ENCODE measurements at places on chromosomes 1 and 21.

DNA sequence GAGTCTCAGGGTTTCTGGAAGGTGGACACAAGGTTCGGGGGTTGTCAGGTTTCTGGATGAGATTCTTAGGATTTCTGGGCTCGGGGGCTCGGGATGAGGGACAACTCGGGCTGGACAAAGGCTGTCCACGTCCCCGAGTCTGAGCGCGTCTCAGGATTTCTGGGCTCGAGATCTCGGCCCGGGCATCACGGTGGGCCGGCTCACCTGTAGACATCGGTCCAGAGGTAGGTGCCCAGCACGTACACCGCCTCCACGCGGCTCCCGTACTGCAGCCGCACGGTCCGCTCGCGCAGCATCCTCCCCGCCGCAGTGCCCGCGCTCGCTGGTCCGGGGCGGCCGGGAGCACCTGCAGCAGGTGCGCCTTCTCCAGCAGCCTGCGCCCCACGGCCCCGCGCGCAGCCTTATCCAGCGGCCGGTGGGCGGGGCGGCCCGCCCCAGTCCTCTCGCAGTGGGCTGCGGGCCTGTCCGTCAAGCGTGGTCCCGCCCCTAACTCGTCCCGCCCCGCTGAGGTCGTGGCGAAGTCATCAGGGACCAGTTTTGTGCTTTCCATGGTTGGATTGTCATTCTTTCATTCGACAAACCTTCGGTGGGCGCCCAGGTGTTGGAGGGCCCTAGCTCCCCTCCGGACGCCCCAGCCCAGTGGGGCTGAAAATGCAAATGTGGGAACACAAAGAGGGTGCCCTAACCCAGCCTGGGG lies at the start of gene PADI2:
Gene PADI2, minus strand, starts transcription at position 376 of the 697 bp plus-strand sequence. Its CDS starts 80 bp downstream, at position 296.
- no peak for DNase-seq

DNA sequence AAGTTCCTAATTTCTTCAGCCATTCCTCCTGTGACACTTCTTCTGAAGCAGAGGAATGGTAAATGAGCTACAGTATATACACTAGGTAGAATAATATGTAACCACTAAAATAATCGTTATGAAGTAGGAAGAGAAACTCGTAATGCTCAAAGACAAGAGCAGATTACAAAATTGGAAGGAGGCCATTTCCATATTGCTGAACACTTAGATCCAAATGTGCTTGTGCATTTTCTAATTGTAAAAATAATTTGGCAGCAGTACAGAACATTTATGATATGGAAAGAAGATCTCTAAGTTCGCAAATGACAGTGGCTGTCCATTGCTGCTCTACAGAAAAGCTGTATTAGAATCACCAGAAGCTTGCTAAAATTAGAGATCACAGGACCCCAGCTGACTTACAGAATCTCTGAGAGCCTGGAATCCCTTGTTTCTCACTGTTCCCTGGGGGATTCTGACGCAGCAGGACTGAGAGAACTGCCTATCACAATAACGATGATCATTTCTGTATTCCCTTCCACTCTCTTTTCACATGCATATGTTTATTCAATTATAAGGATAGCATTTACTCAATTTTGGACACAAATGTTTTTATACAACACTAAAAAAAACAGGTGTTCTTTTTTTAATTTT lies 242.1 kb downstream of the OMA1 start:
- DNase-seq: no peak

- DNase-seq: no peak
Observed at GRCh38 chr1:162672622-162673260, 40.5 kb downstream of the DDR2 start.

GRCh38 chr1:206541236-206541833 lies 34.0 kb downstream of the RASSF5 start:
- no peak for DNase-seq

DNA sequence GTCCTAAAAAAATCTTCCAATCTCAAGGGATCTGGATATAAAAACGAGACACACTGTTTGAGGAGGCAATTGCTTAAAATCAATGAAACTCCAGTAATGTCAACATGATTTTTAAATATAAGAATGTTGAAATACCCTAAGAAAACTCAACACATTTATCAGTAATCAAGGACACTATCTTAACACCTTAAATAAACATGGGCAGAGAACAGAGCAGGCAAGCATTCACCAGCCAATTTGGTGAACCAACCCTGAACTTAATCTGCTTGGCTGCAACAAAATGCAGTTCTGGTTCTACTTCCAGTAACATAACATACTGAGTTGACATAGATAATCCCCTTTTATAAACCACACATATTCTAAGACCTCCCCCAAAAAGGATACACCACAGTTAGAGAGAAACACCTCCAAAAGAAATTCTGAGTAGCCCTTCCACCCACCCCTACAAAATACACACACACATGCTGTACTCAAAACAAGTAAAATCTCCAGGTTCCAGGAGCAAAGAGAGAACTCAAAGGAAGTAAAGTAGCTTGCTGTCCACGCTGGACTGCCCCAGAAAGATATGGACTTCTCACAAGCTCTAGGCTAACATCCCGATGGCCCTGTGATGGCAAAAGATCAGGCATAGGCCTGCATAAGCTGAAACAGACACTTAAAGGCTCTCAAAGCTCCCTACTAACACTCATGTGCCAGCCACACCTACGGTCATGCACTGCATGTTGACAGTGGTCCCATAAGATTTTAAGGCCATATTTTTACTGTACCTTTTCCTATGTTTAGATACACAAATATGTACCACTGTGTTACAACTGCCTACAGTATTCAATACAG lies 30.5 kb downstream of the TP53BP2 start:
- DNase-seq: no peak

DNA sequence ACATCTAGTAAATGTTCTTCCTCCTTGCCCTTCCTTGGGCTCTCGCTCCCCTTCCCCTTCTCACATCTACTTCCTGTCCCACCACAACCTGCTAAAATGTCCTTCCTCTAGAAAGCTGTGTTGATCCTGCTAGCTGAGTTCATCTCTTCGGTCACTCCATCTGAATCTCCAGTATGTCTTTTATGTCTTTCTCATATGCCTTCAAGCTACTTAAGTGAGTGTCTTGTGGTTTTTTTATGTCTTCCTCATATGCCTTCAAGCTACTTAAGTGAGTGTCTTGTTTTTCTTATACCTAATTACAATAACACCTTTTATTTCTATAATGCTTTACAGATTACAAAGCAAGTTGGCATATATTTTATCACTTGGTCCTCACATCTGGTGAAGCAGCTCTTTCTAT lies 33.9 kb downstream of the CSF1 start:
- DNase-seq: no peak

DNA sequence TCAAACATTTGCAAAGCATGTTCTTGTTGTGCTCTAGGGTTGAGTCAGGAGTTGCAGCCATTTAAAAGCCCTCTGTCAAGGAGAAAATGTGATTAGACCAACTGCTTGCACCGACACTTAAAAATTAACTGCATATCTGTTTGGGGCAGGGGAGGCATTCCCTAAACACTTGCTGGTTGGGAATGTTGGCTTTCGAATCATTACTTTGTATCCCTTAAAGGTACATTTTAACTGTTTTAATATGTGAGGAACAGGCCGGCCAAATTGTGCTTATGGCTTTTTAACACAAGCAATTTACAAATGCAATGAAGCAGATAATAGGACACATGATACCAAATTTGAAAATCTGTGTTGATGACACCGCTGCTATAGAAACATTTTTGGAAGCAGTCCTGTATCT lies 159.1 kb downstream of the LHX8 start:
- DNase-seq: no peak

GRCh38 chr1:240491796-240492195 lies 120.2 kb downstream of the GREM2 start:
- DNase-seq: no peak
